ENCODE measurements at places on chromosomes 1 and 21.

GRCh38 chr1:208233546-208233945 lies 10.6 kb downstream of the PLXNA2 start:
- no peak for DNase-seq

- DNase-seq: peak; percentile 33
These were observed at the start of gene HHAT for GRCh38 chr1:210328746-210329503. Gene HHAT (plus strand): TSS chr1:210328902. CDS start chr1:210348976, 20,074 bp downstream.

DNA sequence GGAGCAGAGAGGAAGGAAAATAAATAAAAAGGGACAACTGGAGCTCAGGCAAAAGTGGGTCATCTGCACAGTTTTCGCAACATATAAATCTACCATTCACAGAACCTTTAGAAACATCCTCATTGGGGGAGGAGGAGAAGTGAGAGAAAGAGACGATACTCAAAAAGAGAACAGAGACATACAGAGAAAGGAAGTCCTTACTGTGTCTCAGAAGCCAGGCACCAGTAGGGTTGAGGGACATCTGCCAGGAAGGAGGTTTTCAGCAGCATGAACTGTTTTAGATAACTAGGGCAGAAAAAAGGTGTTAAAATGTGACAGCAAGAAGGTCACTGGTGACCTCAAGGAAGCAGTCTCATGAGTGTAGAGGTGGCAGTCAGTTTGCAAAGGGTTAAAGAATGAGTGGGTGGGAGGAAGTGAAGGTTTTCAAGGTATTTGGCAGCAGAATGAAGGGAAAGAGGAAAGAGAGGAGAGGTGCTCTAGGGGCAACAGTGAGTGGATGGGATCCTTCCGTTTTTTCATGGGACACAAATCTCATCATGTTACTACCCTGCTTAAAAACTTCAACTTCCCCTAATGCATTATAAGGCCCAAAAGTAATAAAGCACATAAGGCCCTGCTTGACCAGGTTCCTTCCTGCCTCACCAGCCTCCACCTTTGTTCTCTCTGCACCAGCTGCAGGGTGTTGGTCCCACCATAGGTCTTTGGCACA lies 9.5 kb downstream of the JAK1 start:
- DNase-seq: no peak

DNA sequence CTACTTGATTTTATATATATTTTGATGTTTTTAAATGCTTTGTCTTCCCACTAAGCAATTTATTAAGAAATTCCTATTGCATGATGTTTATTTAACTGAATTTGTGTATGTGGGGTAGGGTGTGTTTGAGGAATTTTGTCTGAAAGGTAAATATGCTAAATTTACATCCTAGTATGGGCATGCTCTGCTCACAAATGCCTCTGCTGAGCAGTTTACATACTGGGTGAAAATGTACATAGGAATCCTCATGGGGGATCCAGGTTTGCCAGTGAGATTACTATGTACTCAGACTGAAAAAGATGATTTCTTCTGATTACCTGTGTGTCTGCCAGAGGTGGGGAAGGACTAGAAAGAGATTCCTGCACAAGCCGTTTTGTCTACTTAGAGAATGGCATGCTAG lies 126.6 kb downstream of the DISP1 start:
- DNase-seq: no peak

GRCh38 chr1:246587606-246588005 lies 21.4 kb downstream of the CNST start:
- no peak for DNase-seq
